CD4-positive, alpha-beta T cell treated with Interleukin-1 beta for 1 hour (primary cell): ENCODE measurements at places on chromosomes 5 and 9.

- DNase-seq: no peak
Observed at GRCh38 chr9:93667627-93668026, 91.2 kb downstream of the PHF2 start.

GRCh38 chr5:150576449-150576949 is 64.0 kb upstream of the SYNPO start:
- DNase-seq: no peak

GRCh38 chr5:65009207-65009606 is 240.5 kb downstream of the CWC27 start:
- no peak for DNase-seq

GRCh38 chr9:121141306-121141705 is 60.4 kb downstream of the RAB14 start:
- no peak for DNase-seq

DNA sequence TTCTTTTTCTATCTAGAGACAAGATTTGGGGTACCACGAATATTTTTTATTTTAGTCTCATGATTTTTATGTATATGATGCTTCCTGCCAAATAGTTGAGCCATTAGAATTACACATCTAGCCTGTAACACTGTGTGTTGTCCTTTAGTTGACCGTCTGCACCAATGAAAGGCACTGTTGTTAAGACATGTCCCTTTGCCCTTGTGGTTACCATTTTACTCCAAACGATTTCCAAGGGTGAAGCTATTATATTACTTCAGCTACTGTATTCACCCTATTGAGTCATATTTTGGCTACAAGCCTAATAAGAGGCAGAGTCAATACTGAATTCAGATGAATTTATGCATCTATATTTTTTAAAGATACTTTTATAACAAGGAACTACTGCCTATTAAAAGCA is 207.6 kb downstream of the CETN3 start:
- no peak for DNase-seq

DNA sequence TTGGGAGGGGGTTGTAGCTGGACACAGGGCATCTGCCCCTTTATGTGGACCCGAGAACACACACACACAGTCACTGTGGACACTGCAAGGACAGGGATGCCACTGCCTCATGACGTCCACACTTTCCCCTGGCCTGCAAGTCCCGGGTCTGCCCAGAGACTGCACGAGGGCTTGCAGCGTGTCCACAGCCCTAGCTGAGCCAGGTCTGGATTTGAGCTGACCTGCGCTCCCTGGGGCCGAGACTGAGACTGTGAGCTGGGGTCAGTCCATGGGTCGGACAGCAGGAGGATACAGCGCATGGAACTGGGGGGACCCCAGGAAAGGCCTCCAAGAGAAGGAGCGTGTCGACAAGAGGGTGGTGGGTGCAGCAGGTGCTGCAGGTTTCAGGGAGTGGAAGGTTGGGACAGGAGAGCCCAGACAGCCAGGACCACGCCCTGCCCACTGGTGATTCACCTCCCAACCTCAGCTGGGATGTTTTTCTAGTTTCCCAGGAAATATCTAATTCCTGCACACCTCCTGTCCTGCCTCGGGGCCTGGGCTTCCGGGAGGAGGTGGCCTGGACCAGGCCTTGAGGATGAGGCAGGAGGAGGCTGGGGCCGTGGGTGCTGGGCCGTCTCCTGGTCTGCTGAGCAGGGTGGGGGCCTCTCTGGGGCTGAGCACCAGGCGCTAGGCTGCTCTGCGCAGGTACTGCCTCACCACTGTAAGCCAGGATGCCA is 806 bp upstream of the RNF224 start:
- DNase-seq: no peak
